ENCODE measurements at places on chromosomes 12 and 14. TPM values are rescaled to one million over a fixed set of nuclear protein-coding genes. Genes with fewer than 3 reads are reported as not detected.

The CMA1 gene
- total RNA-seq, result not detected

The SYNE3 gene
- total RNA-seq, result 13.0 TPM

The CCDC184 gene
- total RNA-seq, result 1.7 TPM

The FBXO21 gene
- total RNA-seq, result 42.6 TPM

The OAS1 gene
- total RNA-seq, result 4.2 TPM

The PLEKHG7 gene
- not detected for total RNA-seq

The CNPY2 gene
- 49.3 TPM for total RNA-seq

The TMEM121 gene
- 2.2 TPM for total RNA-seq

The CYP46A1 gene
- not detected for total RNA-seq

The CEP170B gene
- 61.3 TPM for total RNA-seq

The OR4K15 gene
- not detected for total RNA-seq

Data from mammary epithelial cell (primary cell).